Stimulated activated CD4-positive, alpha-beta T cell treated with anti-CD3 and anti-CD28 coated beads, Interleukin-1b, Interleukin-23, amount 100 ng/mL, for 48 hours (primary cell): ENCODE measurements at places on chromosomes 3 and 15.

DNA sequence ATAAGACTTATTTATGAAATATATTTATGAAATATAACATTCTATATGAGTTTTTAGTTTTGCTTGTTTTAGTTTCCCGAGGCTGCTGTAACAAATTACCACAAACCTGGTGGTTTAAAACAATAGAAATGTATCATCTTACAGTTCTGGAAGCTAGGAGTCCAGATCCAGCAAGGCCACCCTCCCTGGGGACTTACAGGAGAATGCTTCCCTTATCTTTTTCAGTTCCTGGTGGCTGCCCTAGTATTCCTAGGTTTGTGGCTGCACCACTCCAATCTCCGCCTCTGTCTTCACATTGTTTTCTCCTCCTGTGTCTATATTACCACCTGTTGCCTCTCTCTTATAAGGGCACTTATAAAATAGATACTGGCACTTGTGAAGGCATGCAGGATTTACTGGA lies 877.8 kb downstream of the TUSC7 start:
- no peak for DNase-seq

DNA sequence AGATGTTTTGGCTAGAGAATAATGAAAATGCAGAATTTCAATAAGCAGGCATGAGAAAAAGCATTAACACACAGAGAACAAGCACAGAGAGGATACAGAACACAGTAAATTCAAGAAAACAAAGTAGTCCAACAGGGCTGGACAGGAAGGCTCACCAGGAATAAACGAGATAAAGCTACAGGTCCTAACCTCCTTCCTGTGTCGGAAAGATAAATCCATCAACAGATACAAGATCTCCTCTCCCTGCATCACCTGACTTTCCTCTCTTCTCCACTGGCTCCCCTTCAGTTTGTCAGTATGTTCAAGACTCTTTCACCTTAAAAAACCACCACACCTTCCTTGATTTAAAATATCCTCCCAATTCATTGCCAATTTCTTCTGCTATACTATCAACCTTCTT lies 11.4 kb downstream of the CPEB1 start:
- DNase-seq: no peak

GRCh38 chr15:101187820-101188636 lies 63.8 kb downstream of the CHSY1 start:
- DNase-seq: no peak

DNA sequence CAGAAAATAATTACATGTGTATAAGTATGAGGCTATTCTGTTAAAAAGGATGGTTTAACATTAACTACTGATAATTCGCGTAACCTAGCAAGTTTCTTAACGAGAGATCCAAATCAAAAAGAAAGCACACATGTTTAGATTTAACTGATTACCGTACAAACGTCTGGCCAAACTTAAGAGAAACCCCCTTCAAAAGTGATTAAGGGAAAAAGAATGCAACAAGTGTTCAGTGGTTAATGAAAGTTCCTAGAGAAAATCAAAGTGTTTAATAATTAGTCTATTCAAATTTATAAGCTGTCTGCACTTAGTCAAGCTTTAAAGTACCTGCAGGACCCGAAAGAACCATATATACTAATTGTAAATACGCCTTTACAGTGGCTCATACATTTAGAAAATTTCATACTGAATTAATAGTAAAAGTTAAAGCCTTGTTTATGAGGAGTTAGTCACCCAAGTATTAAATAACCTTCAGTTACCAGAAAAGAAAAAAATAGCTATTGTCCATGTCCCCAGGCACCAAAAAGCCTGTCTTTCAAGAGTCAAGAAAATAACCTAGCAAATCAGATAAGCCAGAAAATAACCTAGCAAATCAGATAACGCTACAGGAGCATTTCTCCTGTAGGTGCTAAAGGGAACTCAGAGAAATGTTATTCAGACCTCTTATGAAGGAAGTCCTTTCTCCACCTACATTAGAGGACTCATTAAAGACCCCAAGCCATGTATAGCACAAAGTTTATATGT lies 34.6 kb downstream of the ZNF589 start:
- DNase-seq: no peak

GRCh38 chr3:164479406-164479805 lies 598.9 kb downstream of the SI start:
- DNase-seq: no peak

DNA sequence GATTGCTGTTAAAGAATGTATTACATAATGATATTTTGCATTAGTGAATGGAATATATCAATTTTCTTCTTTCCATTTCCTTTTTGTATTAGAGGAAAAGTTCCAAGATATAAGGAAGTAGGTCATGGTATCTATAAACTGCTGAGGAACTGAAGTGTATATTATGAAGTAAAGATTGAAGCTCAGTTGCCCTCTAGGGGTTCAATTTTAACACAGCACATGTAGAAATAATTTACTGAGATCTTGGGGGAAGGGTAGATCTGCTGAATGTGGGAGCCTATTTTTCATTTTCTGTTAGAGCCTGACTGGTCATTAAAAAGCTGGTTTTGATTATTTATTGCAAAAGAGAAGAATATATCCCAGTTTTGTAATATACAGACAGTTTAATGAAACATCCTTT lies 45.2 kb downstream of the CMC1 start:
- no peak for DNase-seq

DNA sequence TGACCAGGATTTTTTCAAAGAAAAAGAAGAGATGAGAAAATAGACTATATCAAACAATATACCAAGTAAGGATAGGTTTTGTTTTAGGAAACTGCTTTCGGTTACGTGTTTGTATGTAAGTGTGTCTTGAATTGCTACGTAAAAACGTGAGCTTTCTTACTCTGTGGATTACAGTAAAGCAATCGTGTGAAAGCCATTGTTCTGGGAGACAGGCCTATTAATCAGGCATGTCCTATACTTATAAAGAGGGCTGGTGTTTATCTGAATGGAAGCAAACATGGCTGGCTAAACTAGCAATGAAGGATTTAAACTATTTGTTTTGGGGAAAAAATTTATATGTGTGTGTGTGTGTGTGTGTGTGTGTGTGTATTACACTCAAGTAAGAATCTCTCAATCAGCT lies 2.6 kb downstream of the EHHADH start:
- no peak for DNase-seq

- no peak for DNase-seq
Measured at GRCh38 chr15:28125673-28126651, 26.8 kb upstream of the OCA2 start.

GRCh38 chr15:52567871-52568600 lies 794 bp downstream of the ARPP19 start:
- DNase-seq: peak; percentile 59

DNA sequence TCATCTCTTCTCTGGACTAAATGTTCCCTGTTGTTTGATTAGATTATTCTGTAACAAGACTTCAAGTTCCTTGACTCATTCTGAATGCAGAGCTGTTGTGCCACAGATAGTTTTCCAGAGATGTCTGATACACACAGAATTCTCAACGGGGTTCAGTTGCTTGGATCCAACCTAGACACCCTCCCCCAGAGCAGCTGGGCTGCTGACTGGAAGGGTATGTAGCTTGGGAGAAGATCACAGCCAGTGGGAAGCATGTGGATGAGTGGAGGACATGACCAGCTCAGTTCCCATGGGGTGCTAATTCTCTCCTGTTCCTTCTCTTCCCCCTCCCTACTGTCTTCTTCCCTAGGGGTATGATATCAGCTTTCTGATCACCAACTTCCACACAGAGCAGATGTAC lies 6.6 kb upstream of the TTLL3 start:
- no peak for DNase-seq

GRCh38 chr15:92880796-92881195 lies 19.3 kb upstream of the CHD2 start:
- no peak for DNase-seq

DNA sequence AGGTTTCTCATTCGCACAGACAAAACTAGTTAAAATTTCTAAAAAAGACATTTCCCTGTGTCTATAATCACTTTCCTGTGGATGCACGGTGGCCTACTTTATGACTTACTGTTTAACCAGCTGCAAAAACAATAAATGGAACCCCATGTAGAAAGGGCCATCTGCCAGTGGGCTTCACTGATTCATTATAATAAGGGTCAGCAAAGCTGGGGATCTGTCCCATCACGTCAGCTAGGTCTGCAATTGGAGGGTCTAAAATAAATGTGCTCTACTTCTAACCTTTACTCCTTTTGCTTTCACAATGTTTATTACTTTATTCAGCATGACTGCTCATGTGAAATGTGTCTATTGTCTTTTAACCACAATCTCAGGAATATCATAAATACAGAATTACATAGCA lies 43.1 kb upstream of the NMD3 start:
- no peak for DNase-seq

DNA sequence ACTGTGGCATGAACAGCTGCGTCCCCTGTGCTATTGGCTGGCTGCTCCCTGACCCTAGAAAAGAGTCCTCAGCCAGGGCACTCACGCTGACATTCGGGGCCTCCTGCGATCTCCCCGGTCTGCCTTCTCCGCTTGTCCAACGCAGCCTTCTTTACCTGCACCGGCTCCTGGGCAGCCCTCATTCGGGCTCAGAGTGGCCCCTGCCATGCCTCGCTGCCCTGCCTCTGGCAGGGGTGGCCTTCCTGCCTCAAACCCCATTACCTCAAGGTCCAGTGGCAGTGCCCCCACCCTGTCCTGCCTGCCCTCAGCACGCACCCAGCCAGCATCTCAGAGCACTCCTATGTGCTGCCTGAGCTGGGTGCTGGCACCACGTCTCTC lies 86.5 kb downstream of the TBC1D2B start:
- DNase-seq: no peak

GRCh38 chr3:20141316-20141715 lies 44.7 kb downstream of the SGO1 start:
- no peak for DNase-seq

DNA sequence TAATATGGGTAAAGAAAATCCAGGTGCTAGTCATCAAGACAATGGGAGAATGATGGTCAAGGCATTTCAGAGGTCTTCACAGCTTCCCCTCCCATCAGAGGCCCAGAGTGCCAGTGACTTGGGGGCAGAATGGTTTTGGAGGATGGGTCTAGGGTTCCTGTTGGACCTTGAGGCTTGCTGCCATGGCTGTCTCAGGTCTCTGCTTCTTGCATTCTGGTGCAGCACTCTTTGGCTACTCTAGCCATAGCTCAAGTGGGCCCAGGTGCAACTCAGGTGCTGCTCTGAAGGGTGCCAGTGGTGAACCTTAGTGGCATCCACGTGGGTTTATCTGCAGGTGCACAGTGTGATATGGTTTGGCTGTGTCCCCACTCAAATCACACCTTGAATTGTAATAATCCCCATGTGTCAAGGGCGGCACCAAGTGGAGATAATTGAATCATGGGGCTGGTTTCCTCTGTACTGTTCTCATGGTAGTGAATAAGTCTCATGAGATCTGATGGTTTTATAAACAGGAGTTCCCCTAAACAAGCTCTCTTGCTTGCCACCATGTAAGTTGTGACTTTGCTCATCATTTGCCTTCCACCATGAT lies 48.5 kb upstream of the PEX5L start:
- no peak for DNase-seq

DNA sequence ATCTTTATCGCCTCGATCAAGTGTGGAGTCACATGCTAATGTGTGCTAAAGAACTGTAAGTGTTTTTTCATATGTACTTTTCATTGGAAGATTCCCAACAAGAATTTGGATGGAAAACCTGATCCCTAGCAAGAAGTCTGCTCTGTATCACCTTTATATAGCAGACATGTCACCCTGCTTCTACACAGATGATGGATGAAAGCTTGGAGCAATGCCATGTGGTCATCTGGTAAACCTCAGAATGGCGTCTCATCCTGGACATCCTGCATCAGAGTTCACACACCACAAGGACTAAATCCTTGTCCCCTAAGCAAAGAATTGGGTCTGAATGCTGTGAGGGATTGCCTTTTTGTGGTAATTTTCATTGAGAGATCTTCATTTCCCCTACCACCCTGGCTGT lies 42.1 kb upstream of the CTDSPL start:
- DNase-seq: no peak

DNA sequence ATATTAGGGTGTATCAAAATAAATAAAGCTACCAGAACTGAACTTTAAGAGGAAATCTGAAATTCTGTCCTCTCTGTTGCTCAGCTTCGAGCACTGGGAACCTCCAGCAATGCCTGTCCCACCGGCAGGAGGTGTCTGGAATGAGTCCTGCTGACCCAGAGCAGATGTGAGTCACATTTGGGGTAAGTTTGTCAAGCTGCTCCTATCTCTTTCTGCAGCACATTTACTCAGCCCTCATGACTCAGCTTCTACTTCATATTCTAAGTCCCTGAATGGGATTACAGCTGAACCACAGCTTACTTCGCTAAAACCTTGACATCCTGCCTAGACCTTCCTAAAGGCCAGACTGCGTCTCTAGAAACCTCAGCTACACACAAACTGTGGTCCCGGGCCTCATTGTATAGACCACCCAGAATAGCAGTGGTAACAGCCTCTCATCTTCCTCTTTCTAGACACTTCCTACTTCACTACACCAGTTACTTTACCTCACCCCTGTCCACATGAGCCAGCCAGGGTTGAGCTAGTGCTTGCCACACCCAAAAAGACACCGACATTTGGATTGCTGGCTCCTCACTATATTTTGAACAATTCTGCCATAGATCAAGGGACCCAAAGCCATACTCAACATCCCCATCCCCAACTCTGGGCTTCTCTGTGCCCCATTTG lies 109.6 kb upstream of the TMCO5A start:
- no peak for DNase-seq

DNA sequence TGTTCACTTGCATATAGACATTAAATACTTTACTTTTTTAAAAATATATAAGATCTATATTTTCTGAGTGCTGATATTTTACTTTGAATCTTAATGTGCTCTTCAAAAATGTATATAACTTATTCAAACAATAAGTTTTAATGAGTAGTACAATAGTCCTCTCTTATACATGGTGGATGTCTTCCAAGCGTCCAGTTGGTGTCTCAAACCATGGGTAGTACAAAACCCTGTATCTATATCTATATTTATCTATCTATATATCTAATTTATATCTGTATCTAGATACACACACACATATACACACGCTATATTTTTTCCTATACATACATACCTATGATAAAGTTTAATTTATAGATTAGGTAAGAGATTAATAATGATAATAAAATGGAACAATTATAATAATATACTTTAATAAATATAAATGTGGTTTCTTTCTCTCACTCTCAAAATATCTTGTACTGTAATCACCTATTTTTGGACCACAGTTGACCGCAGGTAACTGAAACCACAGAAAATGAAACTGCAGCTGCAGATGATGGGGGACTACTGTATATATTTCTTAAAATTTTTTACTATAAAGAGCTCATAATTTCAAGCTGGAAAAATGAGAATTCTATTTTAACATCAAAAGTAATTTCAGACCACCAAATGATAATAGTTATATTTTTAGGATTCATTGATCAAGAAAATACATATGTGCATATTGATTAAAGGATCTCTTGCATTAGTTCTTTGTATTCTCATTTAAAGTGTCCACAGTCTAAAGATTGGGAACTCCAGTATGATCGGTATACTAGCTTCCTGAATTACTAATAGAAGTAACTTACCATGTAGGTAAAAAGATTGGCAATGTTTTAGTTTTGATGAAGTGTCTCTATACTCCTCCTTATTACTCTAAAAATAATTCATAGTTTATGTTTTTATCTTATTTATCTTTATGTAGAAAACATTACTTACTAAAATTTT lies 215.1 kb upstream of the MLF1 start:
- no peak for DNase-seq

- DNase-seq: no peak
Measured at GRCh38 chr3:72411843-72412242, 436.4 kb downstream of the SHQ1 start.

- DNase-seq: no peak
Measured at GRCh38 chr3:78604341-78604740, 1163.5 kb downstream of the ROBO1 start.
